ENCODE measurements at places on chromosomes 12 and 14. TPM values are rescaled to one million over a fixed set of nuclear protein-coding genes. Genes with fewer than 3 reads are reported as not detected.

DNA sequence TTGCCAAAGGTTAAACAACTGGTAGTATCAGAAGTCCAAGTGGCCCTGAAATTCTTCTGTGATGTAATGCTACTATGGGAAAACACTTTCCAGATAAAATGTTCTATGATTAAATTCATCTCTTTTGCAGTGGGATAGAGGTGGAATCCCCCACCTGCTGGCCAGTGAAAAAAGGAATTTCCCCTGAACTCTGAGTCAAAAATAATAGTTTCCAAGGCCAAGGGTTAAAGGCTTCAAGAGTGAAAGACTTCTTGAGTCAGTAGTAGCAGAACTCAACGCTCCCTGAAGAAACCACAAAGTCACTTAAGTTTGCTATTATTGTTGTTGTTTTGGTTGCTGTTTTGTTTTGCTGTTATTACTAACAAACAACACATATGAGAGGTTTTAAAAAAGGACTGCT lies 330.8 kb downstream of the SOX5 start:
- no peak for DNase-seq

- DNase-seq, result no peak
Measured at GRCh38 chr14:55624913-55625312, 44.9 kb downstream of the KTN1 start.

- no peak for DNase-seq
Measured at GRCh38 chr12:101619858-101620761, 25.3 kb downstream of the MYBPC1 start.

GRCh38 chr14:101072945-101073597 lies 169.5 kb upstream of the RTL1 start:
- peak; percentile 78 for DNase-seq

Gene CDC42BPB
- polyA plus RNA-seq, result 43.4 TPM

DNA sequence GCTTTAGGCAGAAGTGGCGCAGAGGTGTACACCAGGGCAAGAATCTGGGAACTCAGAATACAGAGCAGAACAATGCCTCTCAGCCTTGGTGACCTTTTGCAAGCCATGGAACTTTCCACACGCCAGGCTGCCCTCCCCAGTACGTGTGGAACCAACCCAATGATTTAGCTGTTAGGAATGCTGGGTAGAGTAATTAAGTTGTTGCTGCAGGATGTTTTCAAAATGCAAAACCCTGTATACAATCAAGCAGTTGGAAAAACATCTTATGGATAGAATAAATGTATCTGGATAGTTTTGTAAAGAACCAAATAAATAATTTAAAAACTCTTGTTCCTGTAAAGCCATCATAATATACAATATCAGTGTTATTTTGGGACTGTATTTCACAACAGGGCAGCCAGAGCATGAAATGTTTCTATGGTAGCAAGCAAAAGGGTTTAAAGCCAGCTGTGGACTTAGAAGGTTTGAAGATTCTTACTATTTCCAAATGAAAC lies 19.4 kb downstream of the PPP1R36 start:
- DNase-seq, result peak; percentile 13

Gene EID3
- 0.75 TPM for polyA plus RNA-seq

DNA sequence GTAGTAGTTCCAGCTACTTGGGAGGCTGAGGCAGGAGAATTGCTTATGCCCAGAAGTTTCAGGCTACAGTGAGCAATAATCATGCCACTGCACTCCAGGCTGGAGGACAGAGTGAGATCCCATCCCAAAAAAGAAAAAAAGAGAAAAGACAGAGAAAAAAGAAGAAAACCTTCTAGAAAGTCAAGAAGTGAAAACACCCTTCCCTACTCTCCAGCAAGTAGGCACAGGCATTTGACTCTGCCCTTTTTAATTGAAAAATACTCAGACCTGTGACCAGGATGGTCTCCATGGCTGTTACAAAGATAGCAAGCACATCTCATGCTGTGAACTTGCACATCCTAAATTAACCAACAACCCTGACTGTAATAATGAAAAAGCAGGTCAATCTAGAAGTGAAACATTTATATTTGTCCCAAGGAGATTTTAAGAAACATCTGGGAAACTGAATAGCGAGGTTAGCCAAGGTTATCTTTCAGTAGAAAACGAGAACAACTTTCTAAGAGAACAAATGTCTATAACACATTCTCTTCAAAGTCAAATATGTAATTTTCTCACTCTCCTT lies 2.0 kb downstream of the TMTC1 start:
- no peak for DNase-seq

GRCh38 chr12:94277426-94278000 lies 129.1 kb downstream of the PLXNC1 start:
- no peak for DNase-seq
